ENCODE measurements at places on chromosomes 7 and 10. TPM values are rescaled to one million over a fixed set of nuclear protein-coding genes. Genes with fewer than 3 reads are reported as not detected.

Gene SFTPA1
- 1.7 TPM for total RNA-seq

Gene NEUROD6
- not detected for total RNA-seq

Gene AKR1D1
- not detected for total RNA-seq

Gene C10orf53
- not detected for total RNA-seq

Gene GDF2
- not detected for total RNA-seq

Gene LIPM
- total RNA-seq, result not detected

Gene SUMF2
- 118 TPM for total RNA-seq

Gene APBB1IP
- 11.0 TPM for total RNA-seq

Gene BBIP1
- total RNA-seq, result 36.2 TPM

Gene FEZF1
- not detected for total RNA-seq

Gene MRPL43
- total RNA-seq, result 38.9 TPM

Gene C10orf71
- 0.09 TPM for total RNA-seq

DNA sequence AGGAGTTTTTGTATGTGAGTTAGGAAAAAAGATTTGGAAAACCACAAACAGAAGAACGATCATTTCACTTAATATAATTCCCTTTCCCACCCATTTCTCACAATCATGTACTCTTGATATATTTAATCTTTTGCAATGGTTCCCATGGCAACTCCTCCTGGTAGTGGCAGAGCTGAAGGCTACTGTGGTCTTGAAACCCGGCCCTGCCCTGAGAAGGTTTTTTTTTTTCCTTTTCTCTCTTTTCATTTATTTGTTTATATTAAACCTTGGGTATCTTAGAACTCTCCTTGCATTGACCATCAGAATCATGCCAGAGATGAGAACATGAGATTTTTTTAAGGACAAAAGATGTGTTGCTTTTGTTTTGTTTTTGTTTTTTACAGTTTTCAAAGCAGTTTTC is 566.1 kb upstream of the NRP1 start:
- H3K4me3 ChIP-seq, result no peak overlapping the region
- DNase-seq, result no peak
- H3K27ac ChIP-seq, result no peak overlapping the region
- no peaks in the 10 kb centered on the region for H3K27me3 ChIP-seq
- peaks cover 5% of the 10 kb centered on the region for H3K4me1 ChIP-seq

GRCh38 chr7:5690931-5691473 is 90.5 kb downstream of the RNF216 start:
- no peaks in the 10 kb centered on the region for H3K27me3 ChIP-seq
- no peak for DNase-seq
- peaks cover 9% of the 10 kb centered on the region for H3K4me1 ChIP-seq
- H3K4me3 ChIP-seq, result no peak overlapping the region
- no peaks in the 10 kb centered on the region for H3K36me3 ChIP-seq

GRCh38 chr10:45220931-45221330 is 94.5 kb downstream of the OR13A1 start:
- no peak overlapping the region for H3K27ac ChIP-seq
- no peak for DNase-seq
- no peaks in the 10 kb centered on the region for H3K36me3 ChIP-seq

DNA sequence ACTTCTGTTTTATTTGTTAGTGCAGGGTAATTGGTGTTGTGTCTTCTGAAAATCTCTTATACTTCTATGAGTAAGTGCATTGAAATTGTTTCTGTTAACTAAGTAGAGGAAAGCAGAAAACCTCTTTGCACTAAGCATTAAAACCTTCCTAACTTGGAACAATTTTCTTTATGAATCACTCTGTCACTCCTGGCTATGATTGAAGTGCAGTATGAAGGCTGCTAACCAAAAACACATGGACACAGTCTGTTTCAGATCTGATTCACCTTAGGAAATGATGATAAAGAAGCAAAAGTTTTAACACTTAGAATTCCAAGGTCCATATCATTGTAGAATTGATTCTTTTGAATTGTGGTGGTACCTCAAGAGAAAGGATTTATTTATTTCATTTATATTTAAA is 41.9 kb downstream of the MET start:
- no peaks in the 10 kb centered on the region for H3K4me1 ChIP-seq
- H3K27ac ChIP-seq, result no peak overlapping the region
- no peak overlapping the region for H3K4me3 ChIP-seq
- no peak for DNase-seq

GRCh38 chr7:43021431-43021830 is 89.3 kb downstream of the MRPL32 start:
- H3K27ac ChIP-seq, result no peak overlapping the region
- no peak overlapping the region for H3K4me3 ChIP-seq
- no peak for DNase-seq
- H3K27me3 ChIP-seq, result no peaks in the 10 kb centered on the region
- H3K4me1 ChIP-seq, result no peaks in the 10 kb centered on the region
- no peaks in the 10 kb centered on the region for H3K36me3 ChIP-seq

- H3K4me3 ChIP-seq, result no peak overlapping the region
- H3K27me3 ChIP-seq, result no peaks in the 10 kb centered on the region
- no peak for DNase-seq
- no peaks in the 10 kb centered on the region for H3K36me3 ChIP-seq
- no peak overlapping the region for H3K27ac ChIP-seq
Measured at GRCh38 chr10:44205067-44205466, 179.8 kb downstream of the CXCL12 start.

DNA sequence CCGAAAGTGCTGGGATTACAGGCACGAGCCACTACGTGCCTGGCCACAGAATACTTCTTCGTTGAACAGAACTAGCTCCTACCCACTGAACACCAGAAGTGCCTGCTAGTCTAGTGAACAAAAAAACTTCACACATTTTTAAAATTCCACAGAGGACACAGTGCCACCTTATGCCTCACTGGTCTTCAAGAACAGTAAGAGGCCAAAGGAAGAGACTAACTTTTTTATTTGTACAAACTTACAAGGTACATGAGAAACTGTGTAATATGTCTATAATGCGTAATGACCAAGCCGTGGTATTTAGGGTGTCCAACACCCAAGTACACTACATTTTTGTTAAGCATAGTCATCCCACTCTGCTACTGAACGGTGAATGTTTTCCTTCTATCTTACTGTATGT is 144.4 kb upstream of the PTER start:
- no peak for DNase-seq
- H3K4me1 ChIP-seq, result no peaks in the 10 kb centered on the region
- no peak overlapping the region for H3K27ac ChIP-seq
- no peaks in the 10 kb centered on the region for H3K36me3 ChIP-seq

DNA sequence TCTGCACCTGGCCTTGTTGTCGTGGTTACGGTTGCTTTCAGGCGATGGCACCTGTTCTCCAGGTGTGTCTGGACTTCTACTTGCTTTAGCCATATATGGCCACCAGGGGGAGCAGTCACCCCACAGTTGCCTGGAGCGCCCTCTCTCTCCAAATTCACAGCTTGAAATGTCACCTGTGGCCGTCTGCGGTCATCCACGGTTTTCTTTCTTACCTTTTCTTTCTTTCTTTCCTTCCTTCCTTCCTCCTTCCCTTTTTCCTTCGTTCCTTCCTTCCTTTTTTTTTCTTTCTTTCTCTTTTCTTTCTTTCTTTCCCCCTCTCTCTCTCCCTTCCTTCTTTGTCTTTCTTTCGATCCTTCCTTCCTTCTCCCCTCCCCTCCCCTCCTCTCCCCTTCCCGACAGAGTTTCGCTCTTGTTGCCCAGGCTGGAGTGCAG is 150.5 kb upstream of the VKORC1L1 start:
- no peak overlapping the region for H3K4me3 ChIP-seq
- DNase-seq, result peak; percentile 52
- H3K27ac ChIP-seq, result no peak overlapping the region
- H3K4me1 ChIP-seq, result no peaks in the 10 kb centered on the region
- no peaks in the 10 kb centered on the region for H3K36me3 ChIP-seq

- DNase-seq, result no peak
- H3K27me3 ChIP-seq, result no peaks in the 10 kb centered on the region
- H3K4me1 ChIP-seq, result no peaks in the 10 kb centered on the region
- H3K27ac ChIP-seq, result no peak overlapping the region
Measured at GRCh38 chr7:158603773-158604755, 16.4 kb upstream of the PTPRN2 start.

GRCh38 chr7:155862123-155862892 is 50.0 kb upstream of the SHH start:
- H3K4me3 ChIP-seq, result no peak overlapping the region
- H3K27ac ChIP-seq, result no peak overlapping the region
- no peaks in the 10 kb centered on the region for H3K27me3 ChIP-seq
- no peaks in the 10 kb centered on the region for H3K36me3 ChIP-seq
- no peaks in the 10 kb centered on the region for H3K4me1 ChIP-seq

GRCh38 chr7:130987092-130987491 is 253.1 kb upstream of the KLF14 start:
- no peaks in the 10 kb centered on the region for H3K36me3 ChIP-seq
- no peaks in the 10 kb centered on the region for H3K27me3 ChIP-seq
- no peak overlapping the region for H3K27ac ChIP-seq
- no peak overlapping the region for H3K4me3 ChIP-seq

GRCh38 chr10:62778125-62778524 is 26.4 kb upstream of the ADO start:
- no peak overlapping the region for H3K27ac ChIP-seq
- H3K27me3 ChIP-seq, result no peaks in the 10 kb centered on the region
- no peaks in the 10 kb centered on the region for H3K36me3 ChIP-seq

- H3K4me1 ChIP-seq, result no peaks in the 10 kb centered on the region
- no peaks in the 10 kb centered on the region for H3K36me3 ChIP-seq
- no peak overlapping the region for H3K4me3 ChIP-seq
- H3K27me3 ChIP-seq, result no peaks in the 10 kb centered on the region
- H3K27ac ChIP-seq, result no peak overlapping the region
- no peak for DNase-seq
Measured at GRCh38 chr10:78830976-78831375, 237.8 kb upstream of the ZMIZ1 start.
